CD4-positive, alpha-beta T cell treated with Interleukin-12 subunit alpha and Interleukin-12 subunit beta, for 1 hour (primary cell): ENCODE measurements at places on chromosomes 4 and X.

GRCh38 chr4:153206534-153206933 is 2.3 kb downstream of the TRIM2 start:
- DNase-seq: no peak

DNA sequence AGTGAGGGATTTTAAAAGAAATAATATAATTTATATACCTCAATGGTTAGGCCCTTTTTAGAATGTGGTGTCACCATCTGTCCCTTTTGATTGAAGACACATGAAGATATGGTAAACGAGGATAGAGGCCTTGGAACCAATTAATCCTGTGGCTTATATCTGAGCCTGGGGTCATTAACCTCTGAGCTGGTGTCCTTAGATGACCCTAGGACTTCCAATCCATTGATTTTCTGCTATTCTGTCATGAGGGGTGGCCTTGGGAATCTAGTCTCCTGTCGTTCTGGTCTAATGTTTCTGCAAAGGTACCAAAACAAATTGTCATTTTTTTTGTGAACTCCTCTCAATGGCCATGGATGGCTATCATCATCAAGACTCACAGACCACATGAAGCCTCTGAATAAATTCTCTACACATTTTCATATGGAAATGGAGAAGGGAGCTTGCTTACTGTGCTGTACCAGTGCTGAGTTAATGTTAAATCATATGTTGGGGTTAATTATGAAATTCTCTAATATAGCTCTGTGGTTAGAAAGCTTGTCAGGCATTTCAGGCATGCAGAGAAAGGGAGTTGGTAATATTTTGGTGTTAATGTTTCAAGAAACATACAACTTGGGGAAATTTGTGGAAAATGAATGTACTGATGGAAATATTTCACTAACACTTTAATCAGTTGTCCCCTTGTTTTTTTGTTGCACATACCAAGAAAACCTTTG is 204.2 kb upstream of the IL15 start:
- DNase-seq: no peak

- no peak for DNase-seq
Observed at GRCh38 chr4:20127626-20128025, 124.1 kb upstream of the SLIT2 start.

DNA sequence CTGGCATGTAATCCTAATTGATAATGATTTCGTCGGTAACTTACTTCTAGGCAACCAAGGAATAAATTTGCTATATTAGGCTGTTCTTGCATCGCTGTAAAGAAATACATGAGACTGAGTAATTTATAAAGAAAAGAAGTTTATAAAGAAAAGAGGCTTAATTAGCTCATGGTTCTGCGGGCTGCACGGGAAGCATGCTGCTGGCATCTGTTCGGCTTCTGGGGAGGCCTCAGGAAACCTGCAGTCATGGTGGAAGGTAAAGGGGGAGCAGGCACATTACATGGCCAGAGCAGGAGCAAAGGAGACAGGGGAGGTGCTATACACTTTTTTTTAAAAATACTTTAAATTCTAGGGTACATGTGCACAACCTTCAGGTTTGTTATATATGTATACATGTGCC is 290.2 kb downstream of the STK32B start:
- DNase-seq: no peak

GRCh38 chr4:155441475-155441874 is 64.7 kb upstream of the MAP9 start:
- no peak for DNase-seq

- DNase-seq: no peak
Observed at GRCh38 chr4:78809295-78809694, 33.1 kb downstream of the BMP2K start.

GRCh38 chrX:96838537-96838936 is 45.2 kb upstream of the RPA4 start:
- no peak for DNase-seq

- DNase-seq: no peak
Observed at GRCh38 chr4:82138374-82138773, 235.4 kb downstream of the HNRNPD start.

GRCh38 chr4:5456296-5456845 is 252.0 kb downstream of the EVC2 start:
- DNase-seq: no peak

GRCh38 chr4:727576-727975 is 21.9 kb downstream of the PCGF3 start:
- DNase-seq: no peak

DNA sequence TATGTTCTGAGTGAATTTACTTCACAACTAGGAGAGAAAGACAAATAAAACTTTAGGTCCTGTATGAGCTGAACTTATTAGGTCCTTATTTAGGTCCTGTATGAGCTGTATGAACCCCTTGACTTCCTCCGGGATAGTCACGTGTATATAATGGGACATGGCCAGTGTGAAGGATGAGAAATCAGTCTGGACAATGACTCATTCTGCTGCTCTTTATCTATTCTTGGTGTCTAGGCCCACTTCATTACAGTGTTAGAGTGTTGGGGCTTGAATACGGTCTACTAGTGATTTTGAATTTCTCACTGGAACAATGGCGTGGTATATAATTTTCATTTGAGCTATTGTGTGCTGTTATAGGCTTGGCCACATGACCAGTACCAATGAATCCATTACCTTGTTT is 21.9 kb downstream of the STK26 start:
- no peak for DNase-seq

GRCh38 chr4:119315036-119315435 is 6.9 kb downstream of the FABP2 start:
- no peak for DNase-seq

DNA sequence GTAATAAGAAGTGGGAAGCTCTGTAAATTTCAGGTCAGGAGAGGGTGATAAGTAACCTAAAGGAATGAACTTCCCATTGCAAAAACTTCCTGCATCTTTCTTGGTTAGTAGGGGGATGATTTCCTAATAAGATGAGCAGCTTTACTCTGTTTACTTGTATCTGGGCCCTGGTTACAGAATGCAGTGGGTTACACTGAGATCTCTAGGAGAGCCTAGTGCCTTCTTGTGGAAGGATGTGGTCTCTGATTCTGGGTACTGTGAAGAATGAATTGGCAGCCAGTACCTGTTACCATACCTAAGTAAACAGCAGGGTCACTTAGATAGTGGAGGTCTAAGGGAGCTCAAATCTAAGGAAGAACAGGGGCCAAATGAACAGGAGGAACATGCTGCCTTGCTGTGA is 320.6 kb downstream of the ARHGAP10 start:
- DNase-seq: peak; percentile 65

GRCh38 chrX:96433409-96434077 is 251.1 kb upstream of the DIAPH2 start:
- no peak for DNase-seq

DNA sequence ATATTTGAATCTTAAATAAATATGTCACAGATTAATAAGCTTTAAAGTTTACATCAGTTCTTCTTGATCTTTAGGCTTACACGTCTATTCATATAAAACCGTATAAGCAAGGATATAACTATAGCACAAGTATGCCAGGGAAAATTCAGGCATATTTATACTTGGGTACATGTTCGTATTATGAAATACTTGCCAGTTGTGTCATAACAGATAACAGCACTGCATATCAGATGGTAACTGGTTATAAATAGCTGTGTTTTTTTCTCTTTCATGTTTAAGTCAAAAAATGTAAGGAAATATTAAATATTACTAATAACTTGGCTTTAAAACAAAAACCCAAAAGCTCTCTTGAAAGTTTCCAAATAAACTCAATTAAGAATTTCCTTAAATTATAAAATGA is 17.5 kb downstream of the BRWD3 start:
- DNase-seq: no peak

DNA sequence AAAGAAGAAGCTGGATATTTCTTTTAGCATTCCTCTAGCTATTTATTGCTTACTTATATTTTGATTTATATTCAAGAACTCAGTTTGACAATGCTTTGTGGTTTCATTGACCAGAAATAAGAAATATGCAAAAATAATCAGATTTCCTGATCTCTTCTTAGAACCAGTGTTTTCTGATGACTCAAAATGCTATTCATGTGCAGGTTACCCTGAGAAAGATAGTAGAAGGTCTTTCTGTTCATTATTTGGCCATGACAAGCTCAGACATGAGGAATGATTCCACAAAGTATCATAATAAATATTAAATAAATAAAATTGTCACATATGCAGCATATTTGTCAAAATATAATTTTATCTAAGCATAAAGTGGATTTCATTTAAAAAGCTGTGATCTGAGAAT is 24.1 kb downstream of the ADH7 start:
- no peak for DNase-seq

DNA sequence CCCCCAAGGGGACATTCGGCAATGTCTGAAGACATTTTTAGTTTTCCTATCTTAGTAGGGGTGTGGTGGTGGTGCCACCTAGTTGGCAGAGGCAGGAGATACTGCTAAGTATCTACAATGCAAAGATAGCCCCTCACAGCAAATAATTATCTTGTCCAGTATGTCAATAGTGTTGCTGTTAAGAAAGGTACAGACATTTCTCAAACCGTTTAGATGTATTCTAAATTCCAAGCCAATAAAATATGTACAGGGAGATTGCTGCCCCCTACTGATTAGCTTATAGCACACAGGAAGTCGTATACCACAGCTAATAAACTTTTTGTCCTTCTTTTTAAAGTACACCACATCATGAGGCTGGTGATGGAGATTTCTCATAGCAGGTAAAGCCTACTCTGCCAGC is 260.5 kb downstream of the TMA16 start:
- peak; percentile 40 for DNase-seq

- no peak for DNase-seq
Observed at GRCh38 chr4:106264331-106264728, 51.7 kb downstream of the TBCK start.

DNA sequence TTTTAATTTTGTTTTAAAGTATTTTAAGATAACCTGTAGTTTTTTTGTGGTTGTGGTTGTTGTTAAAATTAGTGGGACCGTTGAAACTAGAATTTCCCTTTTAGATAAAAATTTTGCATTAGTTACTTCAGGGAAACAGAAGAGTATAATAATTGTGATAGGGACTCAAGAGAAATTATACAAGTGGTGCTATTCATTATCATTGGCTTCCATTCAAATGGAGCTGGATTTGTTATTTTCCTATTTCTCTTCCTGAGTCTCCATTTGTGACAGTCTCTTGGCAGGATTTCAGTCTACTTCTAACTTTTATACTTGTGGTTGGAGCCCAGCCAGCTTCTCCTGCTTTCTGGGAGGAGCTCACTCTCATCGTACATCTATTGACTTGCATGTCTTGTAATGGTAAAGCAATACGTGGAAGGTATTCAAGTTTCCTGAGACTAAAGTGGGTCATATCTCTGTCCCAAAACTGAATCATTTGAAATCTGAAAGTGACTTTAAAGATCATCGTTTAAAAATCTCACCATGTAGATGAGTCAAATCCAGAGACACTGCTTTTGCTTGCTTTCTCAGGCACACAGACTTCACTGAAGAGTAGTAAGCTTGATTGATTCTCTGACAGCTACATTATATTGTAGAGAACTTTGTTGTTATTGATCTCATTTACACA is 155.8 kb downstream of the RPA4 start:
- DNase-seq: no peak

GRCh38 chr4:7781366-7781765 is 158.3 kb downstream of the AFAP1 start:
- no peak for DNase-seq
